ENCODE measurements at places on chromosomes 4 and X.

DNA sequence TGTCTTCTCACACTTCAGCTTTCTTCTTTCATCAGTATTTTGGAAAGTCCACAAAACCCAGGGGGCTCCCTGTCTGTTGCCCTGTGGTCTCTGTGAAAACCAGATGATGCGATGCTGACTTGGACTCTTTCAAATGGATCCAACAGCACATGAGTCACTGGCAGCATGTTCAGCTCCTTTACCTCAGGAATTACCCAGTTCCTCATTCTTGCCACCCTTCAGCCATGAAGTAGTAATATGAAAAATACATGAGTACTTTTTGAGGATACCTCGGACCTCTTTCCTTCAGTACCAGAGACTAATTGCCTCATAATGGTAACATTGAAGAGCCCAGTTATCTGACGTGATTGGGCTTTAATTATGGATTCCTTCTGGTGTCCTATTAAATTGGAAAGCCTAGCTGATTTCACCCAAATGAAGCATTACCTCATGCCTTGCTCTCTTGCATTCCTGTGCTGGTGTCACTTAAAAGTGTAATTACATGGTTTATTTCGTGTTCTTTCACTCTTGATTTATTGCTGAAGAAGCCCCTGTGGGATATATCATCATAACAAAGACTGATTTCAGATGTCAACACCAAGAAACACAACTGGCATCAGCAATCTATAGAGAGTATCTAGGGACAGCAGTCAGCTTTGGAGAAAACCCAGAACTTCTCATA is 63.4 kb downstream of the NFKB1 start:
- DNase-seq: no peak

DNA sequence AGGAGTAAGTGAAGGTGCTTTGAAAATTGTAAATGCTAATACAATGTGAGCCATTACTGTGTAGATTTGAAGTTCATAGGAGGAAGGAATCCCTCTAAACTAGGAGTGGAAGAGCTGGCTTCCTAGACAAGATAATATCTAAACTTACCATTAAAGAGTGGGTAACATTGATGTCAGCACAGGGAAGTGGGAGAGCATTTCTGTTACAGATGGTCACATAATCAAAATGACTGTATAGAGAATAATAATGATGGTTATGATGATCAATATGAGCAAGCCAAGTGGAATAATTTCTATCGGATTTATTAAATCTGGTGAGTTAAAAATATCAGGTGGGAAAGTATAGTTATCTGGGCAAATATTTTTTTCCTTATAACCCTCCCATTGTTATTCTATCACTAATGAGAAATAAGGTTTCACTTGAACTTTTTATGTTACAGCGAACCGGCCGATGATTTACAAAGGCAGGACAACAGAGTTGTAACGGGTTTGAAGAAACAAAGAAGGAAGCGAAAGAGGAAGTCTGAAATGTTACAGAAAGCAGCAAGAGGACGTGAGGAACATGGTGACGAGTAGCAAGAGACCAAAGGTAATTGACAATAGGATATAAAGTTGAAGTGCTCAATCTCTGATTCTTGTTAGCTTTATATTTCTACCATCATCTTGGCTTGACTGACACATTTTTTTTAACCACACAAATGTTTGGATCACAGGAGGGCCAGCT is 43.5 kb downstream of the FMR1NB start:
- DNase-seq: no peak

- peak; percentile 59 for DNase-seq
These were observed 12.9 kb downstream of the PPP2R3B start for GRCh38 chrX:373641-374471.

GRCh38 chr4:1156069-1156468 is 16.3 kb downstream of the SPON2 start:
- DNase-seq: no peak

- DNase-seq: peak; percentile 62
These were observed 32.0 kb upstream of the MGST2 start for GRCh38 chr4:139633661-139634060.

- no peak for DNase-seq
These were observed 78.3 kb upstream of the ATXN3L start for GRCh38 chrX:13397878-13398818.

- DNase-seq: no peak
These were observed 2.5 kb downstream of the SH3BP2 start for GRCh38 chr4:2795300-2795892.

- peak; percentile 54 for DNase-seq
These were observed 218.2 kb downstream of the IDS start for GRCh38 chrX:149286940-149287349.

DNA sequence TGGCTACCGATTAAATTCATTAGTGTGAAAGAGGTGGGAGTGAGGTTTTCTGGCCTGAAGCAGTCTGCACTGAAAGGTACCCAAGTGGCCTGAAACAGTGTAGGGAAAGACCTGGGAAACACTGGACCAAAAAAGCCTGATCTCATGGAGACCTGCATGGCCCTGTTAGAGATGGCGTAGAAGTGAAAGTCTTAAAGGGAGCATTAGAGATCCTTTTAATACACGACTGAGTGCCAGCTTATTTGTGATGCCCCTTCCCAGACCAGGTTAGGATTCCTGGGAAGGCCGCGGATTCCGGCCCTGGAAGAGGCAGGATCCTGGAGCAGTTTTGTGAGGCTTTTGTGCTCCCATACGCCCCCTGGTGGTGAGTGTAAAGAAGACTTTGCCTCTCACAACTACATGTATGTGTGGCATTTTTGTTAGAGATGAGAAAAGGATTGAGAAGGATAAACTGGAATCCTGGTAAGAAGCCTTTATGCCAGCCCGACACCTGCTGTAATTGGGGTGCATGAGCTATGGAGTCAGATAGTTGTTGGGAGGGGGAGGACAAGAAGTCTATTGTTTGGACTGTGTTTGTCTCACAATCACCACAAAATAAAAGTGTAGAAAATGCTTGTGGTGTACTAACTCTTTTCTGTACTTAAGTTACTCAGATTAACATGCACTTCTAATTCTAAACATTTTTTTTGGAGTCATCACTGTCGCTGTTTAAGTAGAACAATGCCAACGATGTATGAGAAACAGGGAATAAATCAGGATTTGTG is 54.0 kb downstream of the JADE1 start:
- DNase-seq: peak; percentile 88
